HT-29 (cell line): ENCODE measurements at places on chromosomes 7 and 10.
A peak's percentile ranks its signal among the peaks of the same experiment; 100 is the strongest.

DNA sequence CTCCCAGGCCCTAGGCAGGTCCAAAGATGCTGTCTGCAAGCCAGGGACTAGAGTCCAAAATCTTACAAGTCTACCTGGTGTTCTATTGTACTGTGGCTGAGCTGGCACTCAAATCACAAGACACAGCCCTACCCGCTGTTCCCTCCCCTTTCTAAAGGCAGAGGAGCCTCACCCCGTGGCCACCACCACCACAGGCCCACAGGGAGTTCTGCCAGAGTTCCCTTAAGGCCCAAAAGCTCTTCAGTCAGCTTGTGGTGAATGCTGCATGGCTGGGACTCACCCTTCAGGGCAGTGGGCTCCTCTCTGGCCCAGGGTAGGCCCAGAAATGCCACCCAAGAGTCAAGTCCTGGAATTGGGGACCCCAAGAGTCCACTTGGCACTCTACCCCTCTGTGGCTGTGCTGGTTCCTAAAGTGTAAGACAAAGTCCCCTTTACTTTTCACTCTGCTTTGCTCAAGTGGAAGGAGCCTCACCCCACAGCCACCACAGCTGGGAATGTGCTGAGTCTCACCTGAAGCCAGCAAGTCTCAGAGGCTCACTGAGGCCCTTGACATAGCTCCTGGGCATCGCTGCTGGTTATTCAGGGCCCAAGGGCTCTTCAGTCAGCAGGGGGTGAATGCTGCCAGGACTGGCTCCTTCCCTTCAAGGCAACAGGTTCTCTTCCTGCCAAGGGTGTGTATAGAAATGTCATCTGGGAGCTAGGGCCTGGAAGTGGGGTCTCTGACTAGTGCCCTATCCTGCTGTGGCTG lies 48.8 kb upstream of the PSAP start:
- DNase-seq = no peak

- DNase-seq = no peak
Measured at GRCh38 chr10:112182784-112183328, 709 bp downstream of the GPAM start.

- no peak for DNase-seq
Measured at GRCh38 chr10:4623200-4623599, 202.8 kb upstream of the AKR1E2 start.

DNA sequence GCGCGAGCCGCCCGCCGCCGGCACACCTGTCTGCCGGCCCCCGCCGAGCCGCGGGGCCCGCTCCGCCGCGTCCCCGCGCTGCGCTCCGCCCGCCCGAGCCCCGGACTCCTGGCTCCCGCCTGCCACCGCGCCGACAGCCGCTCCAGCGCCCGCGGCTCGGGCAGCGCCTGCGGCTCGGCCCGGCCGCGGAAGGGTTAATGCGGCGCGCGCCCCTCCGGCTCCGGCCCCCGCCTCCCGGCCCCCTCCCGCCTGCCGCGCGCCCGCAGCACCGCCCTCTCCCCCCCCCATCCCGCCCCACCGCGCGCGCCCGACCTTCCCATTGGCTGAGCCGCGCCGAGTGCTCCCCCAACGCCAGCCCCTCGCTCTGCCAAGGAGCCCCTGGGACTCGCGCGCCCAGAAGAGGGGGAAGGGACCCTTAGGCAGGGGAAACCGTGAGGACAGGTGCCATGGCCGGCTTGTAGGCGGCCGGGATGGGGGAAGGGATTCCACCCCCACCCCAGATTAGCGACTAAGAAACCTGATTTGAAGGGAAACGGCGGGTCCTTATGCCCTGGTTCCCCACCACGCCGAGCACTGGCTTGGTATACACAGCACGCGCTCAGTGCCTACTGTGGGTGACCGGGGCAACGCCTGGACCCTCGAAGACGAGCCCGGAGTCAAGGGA lies at the start of gene KCNH2:
KCNH2 (minus strand) TSS at position 196 of the 664 bp plus-strand sequence. CDS start 408 bp downstream, outside the sequence.
- DNase-seq = no peak

- no peak for DNase-seq
Measured at GRCh38 chr7:27128034-27128433, 2.5 kb downstream of the HOXA4 start.

- DNase-seq = peak; percentile 83
Measured at GRCh38 chr7:100545360-100546128, 6.5 kb downstream of the AGFG2 start.

DNA sequence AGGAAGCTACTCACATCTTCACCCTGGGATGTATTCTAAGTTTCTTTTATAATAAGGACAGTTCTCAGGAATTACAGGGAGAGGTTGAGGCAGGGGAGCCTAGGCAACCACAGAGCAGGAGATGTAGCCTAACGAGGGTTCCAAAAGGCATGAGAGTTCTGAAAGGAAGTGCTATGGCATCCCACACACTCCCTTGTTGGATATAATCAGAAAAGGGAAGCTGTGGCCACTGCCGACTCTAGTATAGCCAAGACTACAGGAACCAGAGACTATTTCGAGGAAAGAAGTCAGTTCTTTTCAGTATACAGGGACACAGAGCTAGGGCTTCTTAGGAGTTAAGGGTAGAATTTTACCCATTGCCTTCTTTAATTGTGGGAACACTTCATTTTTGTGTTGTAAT lies 11.0 kb downstream of the PRR15 start:
- DNase-seq = no peak
